ENCODE measurements at places on chromosomes 4 and X. TPM values are rescaled to one million over a fixed set of nuclear protein-coding genes. Genes with fewer than 3 reads are reported as not detected.

GRCh38 chr4:47690611-47691010 lies 147.3 kb downstream of the CORIN start:
- DNase-seq, result no peak

The ART3 gene
- 3.9 TPM for polyA plus RNA-seq

- DNase-seq, result no peak
Measured at GRCh38 chr4:2060611-2061185, 1.6 kb downstream of the NAT8L start.

DNA sequence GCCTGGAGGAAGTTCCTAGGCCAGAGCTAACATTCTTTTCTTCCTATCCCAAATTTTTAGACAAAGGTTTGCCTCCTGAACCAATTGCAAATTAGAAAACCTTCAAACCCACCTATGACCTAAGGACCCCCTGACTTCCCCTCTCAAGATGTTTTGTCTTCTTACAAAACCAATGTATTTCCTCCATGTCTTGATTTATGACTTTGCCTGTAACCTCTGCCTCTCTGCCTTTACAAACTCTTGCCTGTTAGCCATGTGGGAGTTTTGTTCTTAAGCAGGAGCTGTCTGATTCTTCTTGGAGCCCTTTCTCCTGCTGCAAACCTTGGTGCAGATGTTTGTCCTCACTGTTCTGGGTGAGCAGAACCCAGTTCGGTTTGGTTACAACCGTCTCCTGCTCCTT lies 222.3 kb upstream of the BOD1L1 start:
- no peak for DNase-seq

The TBCK gene
- polyA plus RNA-seq, result 51.5 TPM
